Activated naive CD8-positive, alpha-beta T cell treated with anti-CD3 and anti-CD28 coated beads for 36 hours (primary cell): ENCODE measurements at places on chromosomes 1 and 21. TPM values are rescaled to one million over a fixed set of nuclear protein-coding genes. Genes with fewer than 3 reads are reported as not detected.

The DIPK1A gene
- 9.4 TPM for total RNA-seq

GRCh38 chr1:186002406-186002805 lies 268.2 kb downstream of the HMCN1 start:
- DNase-seq: no peak
- no peaks in the 10 kb centered on the region for H3K36me3 ChIP-seq
- H3K4me3 ChIP-seq: no peak overlapping the region
- no peaks in the 10 kb centered on the region for H3K4me1 ChIP-seq

DNA sequence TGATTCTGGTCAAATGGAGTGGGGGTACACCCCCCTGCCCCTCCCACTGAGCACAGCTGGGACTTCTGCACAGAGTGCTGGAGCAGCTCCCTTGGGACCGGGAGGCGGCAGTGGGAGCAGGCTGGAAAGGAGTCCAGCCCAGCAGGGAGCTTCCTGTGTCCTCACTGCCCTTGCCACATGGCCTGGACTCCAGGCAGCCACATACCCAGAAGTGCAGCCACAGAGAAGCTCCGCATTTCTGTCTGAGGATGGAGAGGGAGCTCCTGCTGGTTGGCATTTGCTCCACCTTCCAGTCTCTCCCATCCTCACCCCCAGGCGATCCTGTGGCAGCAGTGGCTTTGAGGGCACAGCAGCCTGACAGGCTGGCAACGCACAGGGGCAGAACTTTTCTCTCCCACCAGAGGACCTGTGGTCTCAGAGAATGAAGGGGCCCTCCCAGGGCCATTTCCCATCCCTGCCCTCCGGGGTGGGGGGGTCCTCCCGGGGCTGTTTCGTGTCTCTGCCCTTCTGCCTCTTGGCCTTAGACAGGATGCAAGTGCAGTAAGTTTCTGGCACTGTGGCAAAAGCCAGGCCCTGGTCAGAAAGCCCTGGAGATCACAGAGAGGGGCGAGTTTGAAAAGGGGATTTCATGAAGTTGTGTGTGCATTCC lies 103.6 kb upstream of the COL6A1 start:
- peaks cover 22% of the 10 kb centered on the region for H3K27me3 ChIP-seq
- no peak overlapping the region for H3K4me3 ChIP-seq
- H3K36me3 ChIP-seq: no peaks in the 10 kb centered on the region
- no peak for DNase-seq
- H3K27ac ChIP-seq: no peak overlapping the region
- H3K4me1 ChIP-seq: peaks cover 18% of the 10 kb centered on the region

DNA sequence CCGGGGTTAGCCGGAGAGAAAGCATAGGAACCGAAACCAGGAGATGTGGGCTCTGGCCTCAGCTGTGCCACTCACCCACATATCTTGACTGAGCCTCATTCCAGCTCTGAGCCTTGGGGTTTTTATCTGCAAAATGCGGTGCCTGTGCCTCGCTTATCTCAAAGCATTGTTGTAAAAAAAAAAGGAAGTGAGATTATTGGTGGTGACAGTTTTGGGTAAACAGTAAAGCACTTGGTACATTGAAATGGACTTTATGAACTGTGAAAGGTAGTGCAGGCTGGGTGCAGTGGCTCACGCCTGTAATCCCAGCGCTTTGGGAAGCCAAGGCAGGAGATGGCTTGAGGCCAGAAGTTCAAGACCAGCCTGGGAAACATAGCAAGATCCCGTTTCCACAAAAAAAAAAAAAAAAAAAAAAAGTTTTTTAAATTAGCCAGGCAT lies 3.8 kb downstream of the PTAFR start:
- peaks cover 55% of the 10 kb centered on the region for H3K27me3 ChIP-seq
- no peaks in the 10 kb centered on the region for H3K36me3 ChIP-seq
- DNase-seq: peak; percentile 38
- peak overlapping the region; percentile 6 for H3K4me3 ChIP-seq

- peak overlapping the region; percentile 95 for H3K27ac ChIP-seq
- peaks cover 29% of the 10 kb centered on the region for H3K36me3 ChIP-seq
- H3K4me3 ChIP-seq: peak overlapping the region; percentile 97
Measured at GRCh38 chr1:6785728-6786505, 663 bp downstream of the CAMTA1 start.

The MAB21L3 gene
- not detected for total RNA-seq

DNA sequence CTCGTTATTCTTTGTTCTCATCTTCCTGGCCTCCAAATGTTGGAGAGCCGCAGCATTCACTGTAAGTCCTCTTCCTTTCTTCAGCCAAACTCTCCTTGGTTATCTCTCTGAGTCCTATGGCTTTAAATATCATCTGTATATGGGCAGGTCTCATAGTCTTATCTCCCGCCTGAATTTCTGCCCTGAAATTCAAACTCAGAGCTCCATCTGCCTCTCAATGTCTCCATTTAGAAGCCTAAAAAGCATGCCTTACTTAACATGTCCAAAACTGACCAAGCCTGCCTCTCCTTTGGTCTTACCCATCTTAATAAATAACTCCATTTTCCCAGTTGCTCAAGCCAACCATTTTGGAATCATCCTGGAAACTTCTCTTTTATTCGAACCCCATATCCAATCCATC lies 80.7 kb downstream of the DHRS3 start:
- H3K4me3 ChIP-seq: no peak overlapping the region
- peaks cover 23% of the 10 kb centered on the region for H3K36me3 ChIP-seq
- DNase-seq: no peak
- no peak overlapping the region for H3K27ac ChIP-seq

- H3K36me3 ChIP-seq: peaks cover 7% of the 10 kb centered on the region
- H3K27me3 ChIP-seq: no peaks in the 10 kb centered on the region
Measured at GRCh38 chr1:35555601-35556477, 1.4 kb downstream of the KIAA0319L start.

- peaks cover 5% of the 10 kb centered on the region for H3K36me3 ChIP-seq
- peaks cover 11% of the 10 kb centered on the region for H3K27me3 ChIP-seq
- H3K4me3 ChIP-seq: no peak overlapping the region
Measured at GRCh38 chr1:182139496-182139895, 78.0 kb upstream of the ZNF648 start.

The VCAM1 gene
- 2.3 TPM for total RNA-seq

- no peaks in the 10 kb centered on the region for H3K36me3 ChIP-seq
- no peak overlapping the region for H3K27ac ChIP-seq
Measured at GRCh38 chr1:164622068-164622845, 63.3 kb downstream of the PBX1 start.

DNA sequence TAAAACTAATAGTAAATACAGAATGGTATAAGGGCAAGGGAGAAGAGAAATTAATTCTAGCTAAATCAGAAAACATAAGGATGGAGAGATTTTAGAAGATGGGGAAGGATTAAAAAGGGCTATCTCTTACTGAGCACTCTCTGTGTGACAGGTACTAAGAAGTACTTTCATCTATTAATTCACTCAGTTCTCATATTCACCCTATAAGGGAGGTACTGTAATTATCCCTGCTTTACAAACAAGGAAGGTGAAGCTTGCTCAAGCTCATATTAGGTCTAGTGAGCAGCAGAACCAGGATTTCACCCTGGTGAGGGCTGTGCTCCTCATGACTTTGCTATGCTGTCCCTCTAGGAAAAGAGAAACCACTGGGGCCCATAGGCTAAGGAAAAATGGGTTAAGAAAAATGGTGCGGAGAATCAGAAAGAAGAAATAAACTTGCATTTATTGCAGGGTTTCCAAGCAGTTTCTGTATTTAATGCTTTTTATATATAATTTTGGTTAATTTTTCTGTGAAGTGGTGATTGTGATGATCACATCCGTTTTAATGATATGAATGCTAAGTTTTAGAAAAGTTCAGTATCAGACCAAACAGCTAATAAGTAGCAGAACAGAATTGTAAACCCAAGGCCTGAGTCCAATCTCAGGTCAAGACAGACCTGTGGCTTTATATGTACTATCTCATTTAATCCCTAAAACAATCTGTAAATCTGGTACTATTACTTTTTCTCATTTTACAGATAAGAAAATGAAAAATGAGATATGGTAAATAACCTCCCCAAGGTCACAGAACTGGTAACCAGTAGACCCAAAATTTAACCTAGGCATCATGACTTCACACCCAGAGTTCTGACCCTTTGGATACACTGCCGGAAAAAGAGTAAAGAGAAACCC lies 1.7 kb downstream of the PCNX2 start:
- peak overlapping the region; percentile 96 for H3K4me3 ChIP-seq
- H3K4me1 ChIP-seq: peaks cover 26% of the 10 kb centered on the region
- no peak overlapping the region for H3K27ac ChIP-seq
- H3K27me3 ChIP-seq: no peaks in the 10 kb centered on the region
- peaks cover 14% of the 10 kb centered on the region for H3K36me3 ChIP-seq

The TRNAU1AP gene
- total RNA-seq: 42.6 TPM

- DNase-seq: peak; percentile 21
- no peaks in the 10 kb centered on the region for H3K27me3 ChIP-seq
Measured at GRCh38 chr1:99685516-99686180, 39.7 kb downstream of the PALMD start.

DNA sequence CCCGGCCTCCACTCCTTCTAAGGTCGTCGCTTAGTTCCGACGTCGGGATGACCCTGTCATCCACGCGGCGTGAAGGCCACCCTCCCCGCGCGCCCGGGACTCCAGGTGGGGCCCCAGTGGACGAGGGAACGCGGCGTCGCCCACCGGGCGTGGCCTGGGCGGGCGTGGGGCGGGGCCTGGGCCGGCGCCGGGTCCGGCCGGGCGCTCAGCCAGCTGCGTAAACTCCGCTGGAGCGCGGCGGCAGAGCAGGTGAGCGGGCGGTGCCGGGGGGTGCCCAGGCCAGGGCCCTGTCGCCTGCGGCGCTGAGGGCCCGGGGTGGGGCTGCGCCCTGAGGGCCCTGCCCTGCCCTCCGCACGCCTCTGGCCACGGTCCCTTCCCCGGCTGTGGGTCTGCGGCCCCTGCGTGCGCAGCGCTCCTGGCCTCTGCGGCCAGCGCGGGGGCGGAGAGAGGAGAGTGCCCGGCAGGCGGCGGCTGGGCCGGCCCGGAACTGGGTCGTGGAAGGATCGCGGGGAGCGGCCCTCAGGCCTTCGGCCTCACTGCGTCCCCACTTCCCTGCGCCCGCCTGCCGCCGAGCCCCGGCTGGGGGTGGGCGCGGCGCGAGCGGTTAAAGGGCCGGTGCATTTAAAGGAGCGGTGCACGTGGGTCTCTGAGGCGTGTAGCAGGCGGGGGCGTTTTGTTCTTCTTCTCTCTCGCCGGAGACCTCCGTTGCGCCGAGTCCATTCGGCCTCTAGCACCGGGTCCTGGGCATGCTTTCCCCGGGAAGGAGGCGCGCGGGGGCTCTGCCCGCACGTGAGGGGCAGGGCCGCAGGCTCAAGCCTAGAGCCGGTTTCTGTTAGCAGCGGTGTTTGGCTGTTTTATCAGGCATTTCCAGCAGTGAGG lies at the start of gene PSEN2:
TSS of gene PSEN2 (plus strand) at position 216 of the 879 bp plus-strand sequence. CDS start 11,292 bp downstream, outside the sequence.
- H3K27ac ChIP-seq: peak within 1 kb of the TSS; percentile 25
- H3K4me1 ChIP-seq: peaks cover 6% of the 10 kb centered on the region
- peak; percentile 76 for DNase-seq
- no peaks in the 10 kb centered on the region for H3K36me3 ChIP-seq
- H3K4me3 ChIP-seq: peak within 1 kb of the TSS; percentile 78
- peaks cover 21% of the 10 kb centered on the region for H3K27me3 ChIP-seq

The GNPAT gene
- 55.9 TPM for total RNA-seq

- H3K4me3 ChIP-seq: peak overlapping the region; percentile 99
- H3K4me1 ChIP-seq: peaks cover 37% of the 10 kb centered on the region
- peaks cover 5% of the 10 kb centered on the region for H3K27me3 ChIP-seq
- peak; percentile 57 for DNase-seq
Measured at GRCh38 chr1:150009604-150010392, 728 bp downstream of the OTUD7B start.
